ENCODE measurements at places on chromosomes 16 and 17.

DNA sequence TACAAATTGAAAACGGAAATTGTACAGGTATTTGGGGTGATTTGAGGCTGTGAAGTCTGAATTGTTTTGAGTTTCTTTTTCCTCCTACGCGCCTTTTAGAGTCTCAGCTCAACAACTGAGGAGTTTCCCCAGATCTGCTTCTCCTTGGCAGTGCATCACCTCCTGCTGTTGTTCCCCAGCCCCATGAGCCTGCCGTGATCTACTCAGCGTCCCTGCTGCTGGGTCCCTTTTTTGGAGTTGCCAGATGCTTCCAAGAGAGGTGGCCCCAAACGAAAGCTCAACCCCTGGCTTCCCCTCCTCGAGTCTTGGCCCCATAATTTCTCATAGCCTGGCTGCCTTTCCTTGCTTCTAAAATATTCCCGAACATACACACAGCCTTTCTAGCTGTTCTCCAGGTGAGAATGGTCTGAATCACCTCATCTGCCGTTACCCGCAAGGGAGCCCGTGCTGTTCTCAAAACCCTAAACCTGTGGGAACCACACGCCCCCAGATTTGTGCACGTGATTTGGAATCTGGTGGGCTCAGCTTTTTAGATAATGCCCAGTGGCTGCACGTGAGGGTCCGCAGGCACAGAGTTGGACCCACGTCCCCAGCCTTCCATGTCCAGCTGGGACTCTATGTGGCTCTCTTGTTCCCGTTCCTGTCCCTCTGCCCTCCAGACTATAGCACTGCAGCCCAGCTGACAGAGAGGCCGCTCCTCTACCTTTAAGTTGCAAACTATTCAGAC, 179.1 kb upstream of the CHMP6 start:
- DNase-seq, result no peak

GRCh38 chr16:72991211-72991610, 56.7 kb downstream of the ZFHX3 start:
- DNase-seq, result no peak

- no peak for DNase-seq
These were observed 12.3 kb downstream of the PLXDC1 start for GRCh38 chr17:39139161-39139511.

- peak; percentile 94 for DNase-seq
These were observed at the start of gene COPRS for GRCh38 chr17:31858642-31859486. Gene COPRS, minus strand, starts transcription at chr17:31859244. Its CDS starts 45 bp downstream, at chr17:31859199.

- DNase-seq, result no peak
These were observed 8.6 kb downstream of the SGCA start for GRCh38 chr17:50174444-50174843.

GRCh38 chr17:82799591-82799990, 40.2 kb downstream of the ZNF750 start:
- no peak for DNase-seq

- DNase-seq, result no peak
These were observed 122.9 kb downstream of the ABCA8 start for GRCh38 chr17:68832109-68832802.

- no peak for DNase-seq
These were observed 21.3 kb downstream of the SNX20 start for GRCh38 chr16:50659806-50660205.

DNA sequence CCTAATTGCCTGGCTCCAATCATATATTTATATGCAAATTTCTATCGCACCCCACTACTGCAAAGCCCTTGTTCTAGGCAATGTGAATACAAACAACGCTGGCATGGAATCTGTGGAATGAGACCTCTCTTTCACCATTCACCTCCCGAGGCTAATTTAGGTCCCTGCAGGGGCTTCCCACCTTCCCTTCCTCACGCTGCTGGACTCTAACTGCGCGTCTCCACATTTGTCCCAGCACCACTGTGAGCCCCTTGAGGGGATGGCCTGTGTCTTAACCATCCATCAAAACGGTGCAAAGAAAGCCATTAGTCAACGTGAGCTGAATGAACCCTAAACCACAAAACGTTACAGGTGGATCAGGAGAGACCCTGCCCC, 1.6 kb downstream of the TMEM114 start:
- peak; percentile 87 for DNase-seq

- peak; percentile 91 for DNase-seq
These were observed 17.9 kb downstream of the GOSR2 start for GRCh38 chr17:46940692-46941404.

DNA sequence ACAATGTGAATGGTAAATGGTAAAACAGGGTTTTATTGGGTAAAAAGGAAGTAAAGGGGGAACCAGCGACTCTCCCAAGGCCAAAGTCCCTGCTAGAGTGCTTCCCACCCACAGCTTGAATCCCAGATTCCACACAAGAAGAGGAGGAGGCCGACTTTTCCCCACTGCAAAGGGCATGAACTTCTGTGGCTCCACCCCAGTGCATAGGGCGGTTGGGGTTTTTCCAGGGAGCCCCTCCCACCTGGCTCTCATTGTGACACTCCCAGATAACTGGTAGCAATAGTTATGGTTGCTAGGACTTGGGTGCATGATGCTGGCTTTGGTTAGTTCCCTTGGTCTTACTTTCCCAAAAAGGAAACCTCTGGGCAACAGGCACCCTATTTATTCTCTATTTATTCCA, 666.0 kb upstream of the CA10 start:
- DNase-seq, result no peak

DNA sequence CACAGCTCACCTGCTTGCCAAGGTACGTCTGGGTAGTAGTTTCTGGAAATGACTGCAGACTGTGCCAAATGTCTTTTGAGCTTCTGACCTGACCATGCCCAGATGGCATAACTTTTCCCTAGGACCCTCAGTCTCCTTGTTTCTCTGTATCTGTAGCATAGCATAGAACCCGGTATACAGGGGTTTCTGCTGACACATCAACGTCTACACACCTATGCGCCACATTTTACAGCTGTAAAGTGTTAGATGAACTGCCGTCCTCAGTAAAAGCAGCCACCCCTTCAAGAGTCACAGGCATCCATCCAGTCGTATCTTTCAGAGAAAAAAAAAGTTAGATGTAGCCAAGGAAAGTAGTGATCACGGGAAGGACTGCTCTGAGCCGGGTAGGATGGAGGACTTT, 17.4 kb downstream of the KCTD2 start:
- DNase-seq, result no peak

DNA sequence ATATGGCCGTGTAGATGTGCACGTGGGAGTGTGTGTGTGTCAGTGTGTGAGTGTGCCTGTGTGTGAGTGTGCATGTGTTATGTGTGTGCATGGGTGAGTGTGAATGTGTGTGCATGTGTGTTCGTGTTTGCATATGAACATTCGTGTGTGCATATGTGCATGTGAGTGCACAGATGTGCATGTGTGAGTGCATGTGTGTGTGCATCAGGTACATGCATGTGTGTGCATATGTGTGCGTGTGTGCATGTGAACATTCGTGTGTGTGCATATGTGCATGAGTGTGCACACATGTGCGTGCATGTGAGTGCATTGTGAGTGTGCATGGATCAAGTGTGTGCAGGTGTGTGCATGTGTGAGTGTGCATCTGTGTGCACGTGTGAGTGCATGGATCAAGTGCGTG, 2.5 kb upstream of the TPSAB1 start:
- DNase-seq, result no peak

GRCh38 chr17:78611607-78612006, 34.4 kb upstream of the DNAH17 start:
- no peak for DNase-seq

GRCh38 chr17:42287305-42287976, 857 bp upstream of the STAT5A start:
- peak; percentile 26 for DNase-seq

DNA sequence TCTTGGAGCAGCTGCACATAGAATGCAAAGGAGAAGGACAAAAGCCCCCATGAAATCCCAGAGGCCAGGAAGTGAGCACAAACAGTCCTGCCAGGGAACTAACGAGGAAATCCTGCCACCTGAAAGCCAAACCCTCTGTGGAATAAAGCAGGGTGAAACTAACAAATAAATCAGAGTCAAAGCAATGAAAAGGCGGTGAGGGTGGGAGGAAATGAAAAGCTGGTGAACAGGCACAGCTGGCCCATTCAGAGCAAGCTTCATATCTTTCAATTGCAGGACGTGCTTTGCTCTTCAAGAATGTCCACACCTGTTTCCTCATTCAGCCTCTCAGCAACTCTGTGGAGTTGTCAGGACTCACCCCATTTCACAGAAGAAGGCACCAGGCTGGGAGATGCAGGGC, 108.1 kb downstream of the ABCC12 start:
- DNase-seq, result no peak

DNA sequence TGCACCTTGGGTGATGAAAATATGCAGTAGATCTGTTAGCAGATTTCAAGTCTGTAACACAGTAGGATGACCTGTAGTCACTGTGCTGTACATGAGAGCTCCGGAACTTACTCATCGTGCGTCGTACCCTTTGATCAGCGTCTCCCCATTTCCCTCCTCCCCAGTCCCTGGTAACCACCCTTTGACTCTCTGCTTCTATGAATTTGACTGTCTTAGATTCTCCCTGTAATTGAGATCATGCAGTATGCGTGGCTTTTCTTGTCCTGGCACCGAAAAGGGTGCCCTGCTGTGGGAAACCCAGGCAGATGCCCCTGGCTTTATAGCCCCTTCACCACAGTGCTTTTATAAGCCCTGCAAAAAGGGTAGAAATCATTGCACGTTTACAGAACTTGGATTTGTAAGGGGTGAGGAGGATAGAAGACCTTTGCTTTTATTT, 20.5 kb downstream of the CLEC16A start:
- DNase-seq, result no peak

DNA sequence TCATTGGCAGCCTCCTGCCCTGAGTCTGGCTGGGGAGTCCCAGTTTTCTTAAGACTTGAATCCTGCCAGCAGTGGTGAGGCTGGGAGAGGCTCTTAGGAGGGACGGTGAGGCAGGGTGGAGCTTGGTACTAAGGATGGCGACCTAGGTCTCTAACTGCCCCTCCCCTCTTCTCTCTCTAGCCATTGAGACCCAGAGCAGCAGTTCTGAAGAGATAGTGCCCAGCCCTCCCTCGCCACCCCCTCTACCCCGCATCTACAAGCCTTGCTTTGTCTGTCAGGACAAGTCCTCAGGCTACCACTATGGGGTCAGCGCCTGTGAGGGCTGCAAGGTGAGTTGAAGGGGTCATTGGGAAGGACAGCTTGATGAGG, 16.4 kb downstream of the GJD3 start:
- peak; percentile 73 for DNase-seq

DNA sequence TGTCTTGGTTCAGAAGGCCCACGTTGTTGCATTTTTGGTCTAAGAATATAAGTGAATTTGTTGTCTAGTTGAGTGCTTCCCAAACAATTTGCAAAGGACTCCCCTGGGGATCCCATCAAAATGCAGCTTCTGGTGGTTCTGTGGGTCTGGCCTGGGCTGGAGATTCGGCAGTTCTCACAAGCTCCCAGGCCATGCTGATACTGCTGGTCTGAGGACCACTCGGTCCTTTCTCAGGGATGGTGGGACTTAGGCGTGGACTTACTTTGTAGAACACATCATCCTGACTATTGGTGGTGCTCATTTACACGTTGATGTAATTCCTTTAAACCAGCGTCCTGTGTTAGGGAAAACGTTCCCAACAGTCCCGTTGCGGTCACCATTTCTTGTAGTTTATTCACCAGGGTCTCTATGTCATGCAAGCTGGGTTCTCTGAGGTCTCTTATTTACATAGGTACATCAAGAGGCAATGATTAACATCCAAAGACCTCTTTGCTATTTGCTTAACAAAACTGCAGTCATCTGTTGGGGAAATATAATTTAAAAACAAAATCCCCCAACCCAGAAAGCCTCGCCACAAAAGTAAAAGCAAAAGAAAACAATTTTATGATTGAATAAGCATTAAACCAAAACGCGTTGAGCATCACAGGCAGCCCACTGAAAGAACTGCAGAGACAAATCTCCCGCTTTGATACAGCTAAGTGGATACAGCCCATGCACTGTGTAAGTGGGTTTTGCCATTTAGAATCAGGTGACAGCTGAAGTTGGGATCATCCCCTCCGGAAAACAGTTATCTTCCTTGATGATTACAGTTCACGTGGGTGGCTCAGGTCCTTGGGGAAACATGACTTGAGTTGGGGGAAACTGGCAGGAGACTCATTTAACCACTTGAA, 39.0 kb upstream of the SEC14L1 start:
- no peak for DNase-seq

DNA sequence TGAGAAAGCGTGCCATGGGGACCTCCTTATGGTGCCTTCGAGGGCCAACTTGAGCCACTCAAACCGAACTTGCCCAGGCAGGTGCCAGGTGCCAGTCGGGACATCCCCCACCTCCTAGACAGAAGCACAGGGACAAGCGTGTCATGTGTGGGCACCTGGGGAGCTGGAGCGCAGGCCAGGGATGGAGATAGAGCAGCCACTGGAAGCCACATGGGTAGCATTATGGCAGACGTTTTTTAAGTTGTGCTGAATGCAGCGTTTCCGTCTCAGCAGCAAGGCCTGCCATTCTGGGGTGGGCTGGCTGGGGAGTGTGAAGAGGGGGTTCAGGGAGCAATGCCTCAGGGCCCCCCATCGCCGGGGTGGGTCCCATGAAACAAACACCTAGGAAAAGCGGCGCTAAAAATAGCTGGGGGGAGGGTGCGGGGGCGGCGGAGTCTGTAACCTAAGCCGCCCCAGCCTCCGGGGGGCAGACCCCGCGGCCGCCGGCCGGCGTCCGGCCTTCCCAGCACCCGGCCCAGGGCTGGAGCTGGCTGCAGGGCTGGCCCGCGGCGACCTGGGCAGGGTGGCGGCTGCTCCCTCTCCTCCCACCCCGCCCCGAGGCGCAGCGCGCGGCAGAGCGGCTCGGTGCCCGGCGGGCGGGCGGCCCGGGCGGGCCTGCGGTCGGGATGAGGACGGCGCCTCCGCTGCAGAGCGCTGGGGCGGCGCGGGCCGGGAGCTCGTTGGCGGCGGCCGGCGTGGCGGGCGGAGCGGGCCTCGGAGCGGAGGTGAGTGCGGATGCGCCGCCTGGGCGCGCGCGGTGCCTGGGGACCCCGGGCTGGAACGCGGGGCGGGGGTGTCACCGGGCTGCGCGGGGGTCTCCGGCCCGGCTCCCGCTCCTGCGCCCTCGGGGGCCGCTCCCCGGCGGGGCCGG, at the start of gene ZNF469:
ZNF469 (plus strand) TSS at position 469 of the 910 bp plus-strand sequence. CDS start 44,512 bp downstream, outside the sequence.
- peak; percentile 57 for DNase-seq

DNA sequence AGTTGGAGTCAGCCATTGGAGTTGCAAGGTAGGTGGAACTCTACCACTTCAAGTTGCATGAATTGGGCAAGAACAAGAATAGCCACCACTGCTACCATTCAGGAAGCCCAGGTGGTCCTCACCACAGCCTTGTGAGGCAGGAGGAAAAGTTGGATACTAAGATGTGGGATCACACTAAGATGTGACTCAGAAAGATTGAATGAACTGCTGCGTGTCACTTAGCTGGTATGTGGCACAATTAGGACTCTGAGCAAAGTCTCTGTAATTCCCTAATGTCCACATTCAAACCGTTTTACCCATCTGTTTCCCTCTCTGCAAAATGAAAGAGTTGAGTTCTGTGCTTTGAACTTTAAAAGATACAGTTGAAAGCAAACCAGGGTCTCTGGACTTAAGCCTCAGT, 44.7 kb upstream of the HS3ST3A1 start:
- no peak for DNase-seq

GRCh38 chr17:11853321-11854151, 143.7 kb downstream of the ZNF18 start:
- DNase-seq, result no peak

- DNase-seq, result peak; percentile 90
These were observed 19.7 kb upstream of the RCVRN start for GRCh38 chr17:9924735-9925191.

All from GM23338 (cell line).